Neural crest cell (in vitro differentiated cells): ENCODE measurements at places on chromosomes 1 and 21.

GRCh38 chr1:53061123-53061858 lies 722 bp upstream of the PODN start:
- no peak for DNase-seq

GRCh38 chr1:7040969-7041695 lies 255.9 kb downstream of the CAMTA1 start:
- DNase-seq = no peak

DNA sequence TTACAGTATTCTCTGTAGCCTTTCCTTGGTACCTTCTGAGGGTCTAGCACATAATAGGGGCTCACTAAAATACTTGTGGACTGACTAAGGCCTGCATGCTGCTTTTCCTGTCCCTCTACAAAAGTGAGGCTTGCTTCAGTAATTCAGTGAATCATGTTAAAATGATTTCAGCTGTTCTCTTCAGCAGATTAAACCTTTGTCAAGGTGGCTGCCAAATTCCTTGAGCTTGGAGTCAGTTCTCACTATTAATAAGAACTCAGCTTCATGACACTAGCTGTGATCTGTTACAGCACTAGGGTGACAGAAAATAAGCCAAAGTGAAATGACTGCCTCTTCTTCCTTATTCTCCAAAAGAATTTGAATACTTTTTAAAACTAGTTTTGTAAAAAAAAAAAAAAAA lies 128.8 kb downstream of the KCNN3 start:
- DNase-seq = no peak

DNA sequence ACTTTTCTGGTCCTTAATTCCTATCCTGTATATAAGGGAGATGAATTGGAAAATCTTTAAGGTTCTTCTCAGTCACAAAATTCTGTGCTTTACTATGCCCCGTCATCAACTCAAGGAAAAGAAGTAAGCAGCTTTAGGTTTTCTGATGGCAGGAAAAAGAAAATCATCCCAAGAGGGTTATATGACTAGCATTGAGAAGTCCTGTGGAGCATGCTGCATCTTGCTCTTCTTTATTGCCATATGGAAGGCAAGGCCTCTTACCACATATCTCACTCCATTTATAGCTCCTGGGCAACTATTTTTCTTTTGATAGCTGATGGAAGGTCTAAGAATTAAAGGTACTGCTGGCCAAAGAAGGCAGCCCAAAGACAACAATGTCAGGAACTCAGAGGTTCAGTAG lies 552.5 kb downstream of the DPYD start:
- DNase-seq = no peak
